Heart right ventricle (tissue), 16 donors: ENCODE measurements at places on chromosomes 6 and 20. TPM values are rescaled to one million over a fixed set of nuclear protein-coding genes. Genes with fewer than 3 reads are reported as not detected.

The MANEA gene
- 4.9 TPM for polyA plus RNA-seq

The TP53TG5 gene
- polyA plus RNA-seq = 1.1 TPM

The MAVS gene
- polyA plus RNA-seq = 17.5 TPM

The SOBP gene
- polyA plus RNA-seq = 5.2 TPM

The SMOC2 gene
- 9.5 TPM for polyA plus RNA-seq

DNA sequence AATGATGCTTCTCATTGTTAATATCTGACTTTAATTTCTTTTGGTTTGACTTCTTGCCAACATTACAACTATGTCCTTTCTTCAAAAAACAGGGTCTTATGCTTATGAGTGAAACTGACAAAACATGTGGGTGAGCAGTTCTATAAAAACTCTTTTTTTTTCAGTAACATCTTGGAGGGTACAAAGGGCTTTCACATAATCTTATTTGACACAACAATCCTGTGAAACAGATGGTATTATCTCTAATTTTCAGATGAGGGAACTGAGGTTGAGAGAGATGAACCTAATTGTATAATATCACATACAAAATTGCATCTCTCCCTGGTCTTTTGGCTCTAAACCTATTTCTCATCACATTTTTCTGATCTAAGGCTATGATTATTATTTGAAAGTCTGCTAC, 38.3 kb downstream of the MAPK14 start:
- no peak overlapping the region for H3K27ac ChIP-seq
- DNase-seq = no peak
- peaks cover 58% of the 10 kb centered on the region for H3K4me1 ChIP-seq
- no peaks in the 10 kb centered on the region for H3K36me3 ChIP-seq
- H3K27me3 ChIP-seq = no peaks in the 10 kb centered on the region

GRCh38 chr20:63978319-63979228, 868 bp downstream of the SAMD10 start:
- H3K27me3 ChIP-seq = no peaks in the 10 kb centered on the region
- H3K36me3 ChIP-seq = peaks cover under 1% of the 10 kb centered on the region
- H3K4me3 ChIP-seq = peak overlapping the region; percentile 89
- peaks cover 54% of the 10 kb centered on the region for H3K4me1 ChIP-seq
- peak; percentile 78 for DNase-seq

DNA sequence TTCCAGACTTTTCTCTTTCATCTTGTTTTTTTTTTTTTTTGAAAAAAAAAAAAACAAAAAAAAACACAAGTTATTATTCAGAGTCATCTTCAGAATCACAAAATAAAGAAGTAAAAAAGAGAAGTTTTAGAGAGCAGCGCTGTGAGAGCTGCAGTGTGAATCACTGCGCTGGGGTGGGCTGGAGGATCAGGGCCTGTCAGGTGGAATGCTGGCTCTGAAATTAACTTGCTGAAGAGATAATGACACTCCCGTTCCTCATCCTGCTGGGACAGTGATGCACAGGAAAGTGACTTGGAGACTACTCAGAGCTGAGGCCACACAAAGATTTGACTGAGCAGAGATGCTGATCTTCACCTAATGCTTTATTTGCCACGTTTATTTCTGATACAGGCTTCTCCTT, 42.7 kb upstream of the CLDN20 start:
- DNase-seq = no peak
- no peak overlapping the region for H3K4me3 ChIP-seq
- H3K36me3 ChIP-seq = no peaks in the 10 kb centered on the region
- no peaks in the 10 kb centered on the region for H3K27me3 ChIP-seq
- no peak overlapping the region for H3K27ac ChIP-seq

GRCh38 chr6:116994447-116994846, 117.4 kb downstream of the RFX6 start:
- no peak for DNase-seq
- H3K27me3 ChIP-seq = no peaks in the 10 kb centered on the region
- H3K4me3 ChIP-seq = no peak overlapping the region
- H3K4me1 ChIP-seq = no peaks in the 10 kb centered on the region
- no peak overlapping the region for H3K27ac ChIP-seq
- H3K36me3 ChIP-seq = no peaks in the 10 kb centered on the region

DNA sequence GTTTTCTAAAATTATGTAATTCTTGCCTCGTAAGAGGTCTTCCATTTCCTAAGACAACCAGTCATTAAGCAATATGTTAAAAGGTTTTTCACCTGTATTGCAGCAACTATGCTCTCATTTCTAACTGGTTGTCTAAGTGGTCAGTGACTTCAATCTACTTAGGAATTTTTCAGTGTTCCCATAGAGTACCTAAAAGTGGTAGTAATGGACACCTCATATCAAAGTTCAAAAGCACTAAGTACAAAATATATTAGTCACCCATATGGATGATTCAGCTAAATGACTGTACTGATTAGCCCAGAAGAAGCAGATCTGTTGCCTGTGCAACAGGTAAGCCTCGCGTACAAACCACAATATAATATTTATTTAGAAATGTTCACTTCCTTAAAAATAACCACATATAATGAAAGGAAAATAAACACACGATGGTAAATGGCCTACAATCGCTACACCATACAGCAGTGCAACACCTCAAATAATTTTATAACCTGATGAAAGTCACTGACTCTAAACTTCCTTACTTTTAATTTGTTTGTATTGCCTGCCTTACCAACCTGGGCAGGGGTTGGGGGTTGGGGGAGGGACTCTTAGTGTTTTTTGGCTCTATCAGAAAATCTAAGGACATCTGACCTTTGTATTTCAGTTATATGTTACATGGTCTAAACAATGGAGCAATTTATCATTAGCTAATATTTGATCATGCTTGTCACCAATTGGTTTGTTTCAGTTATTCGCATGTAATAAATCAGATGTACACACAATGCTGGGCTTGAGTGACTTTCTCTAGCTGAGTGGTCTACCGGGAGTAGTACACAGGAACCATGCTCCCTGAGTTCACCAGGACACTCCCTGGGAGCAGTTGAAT, 105.9 kb downstream of the HIVEP2 start:
- no peaks in the 10 kb centered on the region for H3K36me3 ChIP-seq
- H3K4me3 ChIP-seq = no peak overlapping the region
- no peak overlapping the region for H3K27ac ChIP-seq
- no peak for DNase-seq
- no peaks in the 10 kb centered on the region for H3K27me3 ChIP-seq

GRCh38 chr6:19327241-19327640, 509.9 kb upstream of the ID4 start:
- H3K4me3 ChIP-seq = no peak overlapping the region
- no peak for DNase-seq
- H3K36me3 ChIP-seq = no peaks in the 10 kb centered on the region
- H3K27me3 ChIP-seq = no peaks in the 10 kb centered on the region

GRCh38 chr20:45959956-45960630, 11.9 kb downstream of the ZNF335 start:
- no peak overlapping the region for H3K4me3 ChIP-seq
- H3K4me1 ChIP-seq = no peaks in the 10 kb centered on the region
- peaks cover 45% of the 10 kb centered on the region for H3K36me3 ChIP-seq
- no peak overlapping the region for H3K27ac ChIP-seq
- H3K27me3 ChIP-seq = no peaks in the 10 kb centered on the region
- DNase-seq = no peak

DNA sequence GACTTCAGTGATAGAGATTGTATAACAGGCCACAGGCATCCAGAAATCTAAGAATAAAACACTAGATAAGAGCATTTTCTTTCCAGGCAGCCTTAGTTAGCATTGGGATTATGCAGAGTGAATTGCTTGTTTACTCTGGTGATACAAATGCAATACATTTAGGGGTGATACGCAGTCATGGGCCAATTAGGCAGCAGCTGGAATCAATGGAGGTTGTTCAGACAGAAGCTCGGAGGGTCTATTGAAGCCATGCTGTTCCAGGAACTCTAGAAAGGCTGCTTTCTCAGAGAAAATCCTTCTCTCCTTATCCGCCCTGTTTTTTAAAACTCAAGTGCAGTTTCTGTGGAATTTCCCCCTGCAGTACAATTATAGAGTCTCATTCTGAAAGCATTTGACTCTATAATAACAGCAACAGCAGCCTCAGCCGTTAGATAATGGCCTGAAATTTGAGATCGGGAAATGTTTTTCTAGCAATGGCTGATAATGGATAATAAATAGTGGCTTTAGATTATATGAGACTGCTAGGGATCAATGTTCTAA, 364.3 kb upstream of the HS3ST5 start:
- no peaks in the 10 kb centered on the region for H3K36me3 ChIP-seq
- no peak overlapping the region for H3K4me3 ChIP-seq
